CD4-positive, CD25-positive, alpha-beta regulatory T cell (primary cell): ENCODE measurements at places on chromosomes 1 and 21. TPM values are rescaled to one million over a fixed set of nuclear protein-coding genes. Genes with fewer than 3 reads are reported as not detected.

- no peak for DNase-seq
Measured at GRCh38 chr1:23217421-23218115, at the start of gene HTR1D. Gene HTR1D (minus strand): TSS chr1:23217502. CDS start chr1:23194219, 23,283 bp downstream.

GRCh38 chr1:221067721-221068120 lies 188.5 kb downstream of the HLX start:
- no peak for DNase-seq

- no peak for DNase-seq
Measured at GRCh38 chr1:997993-998744, 1.7 kb downstream of the HES4 start.

GRCh38 chr21:14826630-14827029 lies 238.2 kb downstream of the NRIP1 start:
- DNase-seq, result no peak

DNA sequence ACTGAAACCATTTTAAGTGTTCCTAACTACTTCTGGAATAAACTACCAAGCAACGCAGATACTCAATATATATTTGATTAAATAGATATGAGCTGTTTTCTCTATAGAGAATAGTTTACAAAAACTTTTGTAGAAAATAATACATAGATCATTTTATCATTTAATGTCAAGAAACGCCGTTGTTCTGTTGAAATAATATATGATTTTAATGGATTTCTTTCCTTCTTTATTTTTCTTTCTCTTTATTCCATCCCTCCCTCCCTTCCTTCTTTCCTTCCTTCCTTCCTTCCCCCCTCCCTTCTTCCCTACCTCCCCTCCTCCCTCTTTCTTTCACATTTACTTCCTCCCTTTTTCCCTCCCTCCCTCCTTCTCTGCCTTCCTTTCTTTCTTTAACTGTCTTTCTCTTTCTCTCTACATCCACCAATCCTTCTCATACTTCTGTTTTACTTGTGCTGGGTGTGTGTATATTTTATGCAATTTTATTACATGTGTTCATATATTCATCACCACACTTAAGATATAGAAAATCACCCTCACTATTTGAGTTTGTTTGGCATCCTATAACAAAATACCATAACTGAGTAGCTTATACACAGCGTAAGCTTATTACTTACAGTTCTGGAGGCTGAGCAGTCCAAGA lies 230.9 kb upstream of the BRINP3 start:
- DNase-seq, result no peak

DNA sequence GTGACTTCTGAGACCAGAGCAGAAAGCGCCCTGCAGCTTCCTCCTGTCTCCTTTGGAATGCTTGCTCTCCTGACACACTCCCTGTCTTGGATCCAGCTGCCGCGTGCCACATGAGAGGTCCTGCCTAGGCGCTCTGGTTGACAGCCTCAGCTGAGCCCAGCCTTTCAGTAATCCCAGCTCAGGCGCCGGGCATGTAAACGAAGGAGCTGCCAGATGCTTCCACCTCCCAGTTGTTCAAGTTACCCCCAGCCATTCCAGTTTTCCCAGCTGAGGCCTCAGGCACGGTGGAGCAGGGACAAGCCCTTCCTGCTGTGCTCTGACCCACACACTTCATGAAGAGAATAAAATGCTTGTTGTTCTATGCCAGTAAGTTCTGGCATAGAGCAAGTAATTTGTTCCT lies 14.3 kb upstream of the CD34 start:
- DNase-seq, result no peak

DNA sequence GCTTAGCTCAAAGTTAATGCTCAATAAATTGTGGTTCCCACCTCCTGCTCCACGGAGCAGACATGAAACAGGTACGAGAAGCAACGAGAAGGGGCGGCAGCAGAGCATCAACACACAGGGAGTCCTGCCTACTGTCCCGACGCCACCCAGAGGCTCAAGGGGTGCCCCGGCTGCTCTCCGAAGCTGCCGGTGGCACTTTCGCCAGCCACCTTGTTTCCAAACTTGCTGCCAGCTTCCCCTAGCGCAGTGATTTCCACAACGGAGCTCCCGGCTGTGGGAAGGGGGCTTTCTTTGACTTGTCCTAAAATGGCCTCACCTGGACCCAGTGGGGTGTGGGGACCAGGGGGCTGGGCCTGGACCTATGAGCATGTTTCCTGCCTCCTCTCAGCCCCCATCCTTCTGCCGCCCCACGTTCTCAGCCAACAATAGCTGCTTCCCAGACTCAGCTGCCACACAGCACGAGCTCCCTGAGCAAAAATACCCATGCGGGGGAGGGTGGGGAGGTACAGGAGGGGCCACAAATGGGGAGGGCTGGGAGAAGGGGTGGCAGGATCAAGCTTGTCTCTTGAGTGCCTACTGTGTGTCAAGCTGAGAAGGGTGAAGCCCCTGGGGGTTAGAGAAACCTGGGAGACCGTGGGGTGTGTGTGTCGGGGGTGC lies 35.6 kb upstream of the ECE1 start:
- no peak for DNase-seq

GRCh38 chr1:154492115-154492514 lies 9.9 kb upstream of the TDRD10 start:
- DNase-seq, result no peak

DNA sequence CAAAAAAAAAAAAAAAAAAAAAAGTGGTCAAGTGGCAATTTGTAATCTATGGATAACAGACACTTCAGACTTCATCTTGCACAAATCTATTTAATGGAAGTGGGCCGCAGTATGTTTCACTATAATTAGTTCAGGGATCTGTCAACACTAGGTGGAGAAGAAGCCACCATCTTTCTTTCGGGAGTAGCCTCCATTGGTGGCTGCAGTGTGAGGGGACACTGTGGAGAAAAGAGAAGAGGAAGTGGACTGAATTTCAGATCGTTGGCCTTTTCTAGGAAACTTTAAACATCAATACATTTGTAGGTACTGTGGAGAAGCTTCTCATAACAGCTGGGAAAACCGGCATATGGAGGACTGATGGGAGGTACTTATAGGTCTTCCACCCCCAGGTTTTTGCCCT lies 8.0 kb upstream of the ELAPOR1 start:
- DNase-seq, result no peak

DNA sequence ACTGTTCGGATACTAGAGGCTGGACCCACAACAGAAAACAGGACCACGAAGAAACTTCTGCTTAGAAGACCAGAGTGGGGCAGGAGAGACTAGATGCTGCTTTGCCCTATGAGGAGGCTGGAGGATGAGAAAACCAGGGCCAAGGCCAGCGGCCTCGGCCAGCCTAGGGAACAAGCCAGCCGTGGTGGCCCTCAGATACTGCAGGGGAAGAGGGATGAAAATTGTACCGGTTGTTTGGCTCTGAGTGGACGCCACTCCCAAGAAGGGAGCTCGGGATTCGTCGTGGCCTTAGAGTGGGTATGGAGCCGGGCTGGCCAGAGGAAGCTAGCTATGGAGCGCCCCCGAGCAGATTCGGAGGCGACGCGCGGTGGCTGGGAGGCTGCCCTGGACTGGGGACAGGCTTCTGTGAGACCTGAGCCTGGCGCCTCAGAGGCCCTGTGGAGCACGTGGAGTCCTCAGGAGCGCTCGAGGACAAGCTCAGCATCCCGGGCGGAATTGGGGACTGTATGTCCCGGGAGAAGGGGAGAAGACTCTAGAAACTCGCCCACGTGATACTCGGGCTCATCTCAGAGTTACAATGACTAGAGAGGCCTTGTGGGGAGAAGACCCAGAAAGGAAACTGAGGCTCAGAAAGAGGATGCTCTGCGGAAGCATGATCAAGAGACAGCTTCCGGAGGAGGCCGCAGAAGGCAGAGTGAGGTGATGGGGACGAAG lies 2.8 kb downstream of the PRRX1 start:
- DNase-seq, result no peak

- no peak for DNase-seq
Measured at GRCh38 chr1:163331116-163331515, 9.4 kb downstream of the NUF2 start.

DNA sequence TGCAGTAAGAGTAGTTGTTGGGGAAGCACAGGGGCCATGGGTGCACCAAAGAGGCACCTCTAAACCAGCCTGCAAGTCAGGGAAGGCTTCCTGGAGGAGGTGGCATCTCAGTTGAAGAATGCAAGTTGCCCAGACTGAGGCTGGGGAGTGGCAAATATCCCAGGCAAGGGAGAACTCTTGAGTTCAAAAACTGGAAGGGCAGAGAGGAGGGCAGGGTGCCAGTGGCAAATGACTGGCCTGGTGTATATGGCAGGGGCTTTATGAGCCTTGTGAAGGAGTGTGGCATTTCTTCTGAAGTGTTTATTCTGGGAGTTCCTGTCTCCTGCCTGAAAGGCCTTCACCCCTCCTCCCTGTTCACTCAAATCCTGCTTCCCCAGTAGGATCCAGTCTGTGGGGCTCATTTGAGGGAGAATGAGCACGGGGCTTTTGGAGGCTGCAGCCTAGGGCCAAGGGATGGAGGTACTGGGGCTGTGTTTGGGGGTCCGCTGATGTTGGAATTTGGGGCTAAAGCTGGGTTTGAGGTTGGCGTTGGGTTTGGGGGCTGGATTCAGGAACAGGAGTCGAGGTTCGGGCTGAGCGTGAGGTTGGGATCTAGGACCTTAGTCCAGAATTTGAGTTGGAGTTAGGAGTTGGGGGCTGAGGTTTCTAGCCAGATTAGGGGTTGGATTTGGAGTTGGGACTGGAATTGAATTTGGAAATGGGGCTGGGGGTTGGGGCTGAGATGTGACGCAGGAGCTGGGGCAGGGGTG lies at the start of gene TMEM125:
TSS of gene TMEM125 (plus strand) at position 357 of the 749 bp plus-strand sequence. CDS start 2,740 bp downstream, outside the sequence.
- no peak for DNase-seq

- DNase-seq, result peak; percentile 1
Measured at GRCh38 chr21:28337315-28337714, 655.4 kb downstream of the LTN1 start.

DNA sequence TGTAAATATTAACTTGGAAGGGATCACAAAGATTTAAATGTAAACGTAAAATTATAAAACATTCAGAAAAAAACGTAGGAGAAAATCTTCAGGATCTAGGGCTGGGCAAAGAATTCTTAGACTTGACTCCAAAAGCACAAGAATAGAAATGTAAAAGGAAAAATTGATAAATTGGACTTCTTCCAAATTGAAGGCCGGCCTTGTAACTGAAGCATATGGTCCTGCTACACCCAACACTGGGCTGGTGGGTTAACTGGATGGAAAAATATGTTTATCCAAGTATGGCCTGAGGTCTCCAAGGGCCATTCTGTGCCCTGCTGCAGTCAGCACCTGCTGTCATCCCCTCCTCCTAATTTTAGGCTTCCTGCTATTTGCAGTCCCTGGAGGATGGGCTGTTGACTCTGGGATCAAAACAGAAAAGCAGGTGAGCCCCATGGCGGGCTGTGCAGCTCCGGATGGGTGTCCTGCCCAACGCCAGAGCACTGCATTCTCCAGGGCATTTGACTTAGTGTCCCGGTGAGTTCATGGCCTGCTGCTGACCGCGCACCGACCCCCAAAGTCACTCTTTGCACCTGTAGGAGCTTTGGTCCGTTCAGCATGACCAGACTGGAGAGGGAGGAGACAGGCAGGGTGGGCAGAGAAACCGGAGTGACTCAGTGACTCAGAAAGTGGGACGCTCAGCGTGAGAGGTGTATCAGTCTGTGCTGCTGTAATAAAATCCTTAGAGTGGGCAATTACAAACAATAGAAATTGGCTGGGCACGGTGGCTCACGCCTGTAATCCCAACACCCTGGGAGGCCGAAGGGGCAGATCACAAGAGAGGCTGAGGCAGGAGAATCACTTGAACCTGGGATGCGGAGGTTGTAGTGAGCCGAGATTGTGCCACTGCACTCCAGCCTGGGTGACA lies 6.1 kb upstream of the AIRE start:
- no peak for DNase-seq

GRCh38 chr1:6245869-6246496 lies 2.0 kb downstream of the HES3 start:
- DNase-seq, result peak; percentile 32

- no peak for DNase-seq
Measured at GRCh38 chr1:96510391-96510790, 211.2 kb upstream of the PTBP2 start.

DNA sequence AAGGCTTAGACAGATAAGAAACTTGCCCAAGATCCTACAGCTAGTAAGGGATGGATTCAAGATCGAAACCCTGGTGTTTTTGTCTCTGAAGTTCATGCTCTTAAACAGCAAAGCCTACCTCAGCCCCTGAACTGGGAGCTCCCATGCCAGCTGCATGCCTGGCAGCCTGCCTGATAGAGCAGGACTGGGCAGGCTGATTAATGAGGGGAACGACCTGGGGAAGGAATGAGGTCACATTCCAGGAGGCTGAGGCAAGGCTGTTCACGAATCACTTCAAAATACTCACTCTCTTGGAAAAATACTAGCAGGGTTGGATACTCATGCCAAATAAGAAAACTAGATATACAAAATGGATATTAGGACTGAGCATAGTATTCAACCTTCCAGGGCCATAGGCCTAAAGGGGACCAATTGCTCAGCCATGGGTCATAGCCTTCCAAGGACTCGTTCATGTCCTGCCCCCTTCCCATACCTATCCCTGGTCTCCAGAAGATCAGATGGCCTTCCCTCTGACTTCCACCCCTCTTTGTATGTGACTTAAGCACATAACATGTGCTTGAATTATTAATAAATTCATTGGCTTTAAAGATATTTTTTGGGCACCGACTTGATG lies 15.6 kb upstream of the TACSTD2 start:
- DNase-seq, result no peak

Gene PRRX1
- total RNA-seq, result not detected

Gene MROH7
- total RNA-seq, result not detected

Gene FCAMR
- total RNA-seq, result not detected

Gene GDAP2
- 27.9 TPM for total RNA-seq

Gene AIRE
- total RNA-seq, result 0.39 TPM
